ENCODE measurements at places on chromosomes 4 and X.
A peak's percentile ranks its signal among the peaks of the same experiment; 100 is the strongest.

- peak; percentile 5 for DNase-seq
Observed at GRCh38 chr4:111937368-111937767, 207.9 kb upstream of the FAM241A start.

- DNase-seq: no peak
Observed at GRCh38 chr4:123877551-123877950, 481.0 kb downstream of the SPRY1 start.

DNA sequence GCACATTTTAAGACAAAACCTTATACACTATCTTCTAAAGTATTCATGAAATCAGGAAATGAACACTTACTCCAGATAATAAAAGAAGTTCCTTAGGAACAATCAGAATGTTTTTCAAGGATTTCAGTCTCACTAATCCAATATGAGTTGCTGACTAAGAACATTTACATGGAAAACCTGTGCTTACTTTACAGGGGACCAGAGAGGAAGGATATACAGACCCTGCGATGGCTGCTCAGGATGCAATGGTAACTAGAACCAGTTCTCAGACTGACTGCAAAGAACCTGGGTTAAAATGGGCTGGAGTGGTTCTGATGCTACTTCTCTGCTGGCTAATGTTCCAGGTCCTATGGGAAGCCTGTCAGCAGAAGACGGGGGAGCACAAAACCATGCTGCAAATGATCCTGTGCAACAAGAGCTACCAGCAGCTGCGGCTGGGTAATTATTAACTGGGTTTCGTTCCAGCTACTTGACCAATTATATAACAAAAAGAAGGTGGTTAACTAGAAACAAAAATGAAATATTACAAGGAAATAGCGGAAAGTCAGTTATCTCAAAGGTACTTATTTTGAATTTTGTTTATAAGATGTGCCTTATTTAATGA lies 85.3 kb downstream of the ANXA10 start:
- no peak for DNase-seq

GRCh38 chr4:144185086-144185485 lies 44.6 kb upstream of the GYPA start:
- no peak for DNase-seq

- no peak for DNase-seq
Observed at GRCh38 chrX:15948318-15948660, 93.7 kb upstream of the AP1S2 start.

DNA sequence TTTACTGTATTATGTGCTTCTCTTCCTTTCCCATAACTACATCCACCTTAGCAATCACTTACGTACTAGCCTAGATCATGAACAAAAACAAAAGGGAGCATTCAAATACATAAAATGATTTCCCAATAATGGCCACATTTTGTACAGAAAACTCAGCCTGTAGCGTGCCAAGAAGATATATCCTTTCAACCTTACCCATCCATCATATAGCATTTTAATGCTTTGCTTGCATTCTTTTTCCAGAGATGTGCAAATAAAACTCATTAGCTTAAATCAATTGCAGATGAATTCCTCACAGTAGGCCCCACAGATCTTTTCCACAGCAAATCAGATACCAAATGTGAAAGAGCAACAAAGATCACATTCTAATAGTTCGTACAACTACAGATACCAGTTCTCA lies 20.8 kb downstream of the GRSF1 start:
- DNase-seq: no peak

GRCh38 chr4:149766135-149766534 lies 49.5 kb downstream of the IQCM start:
- no peak for DNase-seq

- no peak for DNase-seq
Observed at GRCh38 chr4:148495463-148495862, 53.2 kb upstream of the NR3C2 start.

DNA sequence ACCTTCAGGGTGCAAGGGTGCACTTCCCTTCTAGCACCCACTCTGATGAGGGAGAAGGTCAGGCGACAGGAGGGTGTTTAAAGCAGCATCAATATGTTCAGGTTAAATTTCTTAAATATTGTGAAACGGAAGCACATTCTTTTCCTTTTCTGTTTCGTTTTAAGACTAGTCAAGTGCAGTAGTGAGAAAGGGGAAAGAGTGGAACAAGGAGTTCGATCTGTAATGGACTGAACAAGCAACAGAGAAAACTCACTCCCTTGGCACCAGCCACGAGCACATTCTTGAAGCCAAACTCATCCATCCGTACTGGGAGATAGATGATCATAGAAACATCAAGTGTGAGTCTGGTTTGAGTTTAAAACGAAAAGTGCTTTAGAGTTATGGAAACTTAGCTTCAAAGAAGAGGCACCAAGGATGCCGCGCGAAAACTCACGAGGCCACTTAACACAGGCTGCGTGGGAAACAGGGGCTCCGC lies 815 bp downstream of the FAM53A start:
- peak; percentile 57 for DNase-seq

DNA sequence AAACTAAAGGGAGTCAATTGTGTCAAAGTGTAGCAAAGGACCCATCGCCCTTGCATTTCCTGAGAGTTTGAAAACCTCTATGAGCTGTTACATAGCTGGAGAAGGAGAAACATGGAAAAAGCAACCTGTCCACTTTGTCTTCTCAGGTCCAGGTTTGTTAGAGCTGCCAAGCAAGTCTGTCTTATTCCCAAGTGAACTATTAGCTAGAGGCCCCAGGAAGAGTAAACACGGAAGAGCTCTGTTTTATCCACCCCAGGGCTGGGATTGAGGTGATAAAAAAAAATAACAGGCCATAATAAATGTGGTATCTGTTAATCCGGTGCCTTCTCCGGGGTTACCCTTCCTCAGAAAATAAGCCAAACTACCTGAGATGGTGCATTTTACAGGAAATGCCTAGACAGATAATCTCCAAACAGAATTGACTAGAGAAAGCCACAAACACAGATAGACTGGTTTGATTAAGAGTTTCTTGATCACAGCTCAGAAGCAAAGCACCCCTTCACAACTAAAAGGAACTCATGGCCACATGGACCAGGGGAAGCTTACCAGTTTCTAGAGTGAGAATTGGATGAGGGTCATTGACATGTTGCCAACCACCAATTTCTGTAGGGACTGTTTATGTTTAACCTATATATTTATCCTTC lies 35.9 kb upstream of the RELL1 start:
- DNase-seq: no peak

DNA sequence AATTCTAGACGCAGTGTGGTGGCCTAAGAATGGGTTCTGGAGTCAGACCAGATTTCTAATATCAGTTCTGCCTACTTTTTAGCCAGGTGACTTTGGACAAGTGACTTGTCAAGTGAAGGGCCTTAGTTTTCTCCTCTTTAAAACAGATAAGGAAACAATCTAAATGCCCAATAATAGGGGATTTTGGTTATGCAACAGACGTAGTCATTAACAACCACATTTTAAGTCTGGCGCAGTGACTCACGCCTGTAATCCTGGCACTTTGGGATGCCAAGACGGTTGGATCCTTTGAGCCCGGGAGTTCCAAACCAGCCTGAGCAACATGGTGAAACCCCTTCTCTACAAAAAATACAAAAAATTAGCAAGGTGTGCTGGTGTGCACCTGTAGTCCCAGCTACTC lies 2.1 kb upstream of the ZMYM3 start:
- no peak for DNase-seq

DNA sequence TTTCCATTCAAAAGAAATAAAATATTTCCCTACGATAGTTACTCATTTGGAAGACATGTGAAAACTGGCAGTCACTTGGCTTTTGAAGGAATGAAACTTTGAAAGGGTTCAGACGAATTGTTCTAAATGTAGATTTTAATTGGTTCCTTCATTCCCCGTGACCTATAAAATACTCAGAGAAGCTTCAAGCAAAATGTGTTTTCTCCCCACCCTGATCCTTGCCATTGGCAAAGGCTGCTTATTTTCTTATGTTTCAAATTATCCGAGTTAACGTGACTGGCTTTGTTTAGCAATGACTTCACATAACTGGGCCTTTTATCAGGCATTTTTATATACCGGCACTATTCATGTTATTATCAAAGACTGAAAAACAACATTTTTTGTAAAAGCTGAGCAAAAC lies 204.1 kb upstream of the NEIL3 start:
- no peak for DNase-seq

DNA sequence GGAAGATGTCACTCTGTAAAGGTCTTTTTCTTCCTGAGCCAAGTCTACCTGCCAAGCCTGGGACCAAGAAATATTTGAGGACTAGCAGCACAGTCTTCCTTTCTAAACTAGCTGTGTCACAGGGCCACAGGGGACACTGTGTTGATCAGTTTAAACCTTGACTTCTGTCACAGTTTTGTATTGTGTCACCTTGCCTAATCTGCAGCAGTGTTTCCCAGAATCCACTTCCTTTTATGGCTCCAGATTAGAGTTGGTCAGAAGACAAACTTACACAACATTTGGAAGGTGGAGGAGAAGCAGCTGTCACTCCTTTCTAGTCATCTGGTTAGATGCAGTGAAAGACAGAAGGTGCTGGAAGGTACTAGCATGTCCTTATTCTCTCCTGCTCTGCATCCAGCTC lies 143.1 kb upstream of the BCOR start:
- DNase-seq: no peak

DNA sequence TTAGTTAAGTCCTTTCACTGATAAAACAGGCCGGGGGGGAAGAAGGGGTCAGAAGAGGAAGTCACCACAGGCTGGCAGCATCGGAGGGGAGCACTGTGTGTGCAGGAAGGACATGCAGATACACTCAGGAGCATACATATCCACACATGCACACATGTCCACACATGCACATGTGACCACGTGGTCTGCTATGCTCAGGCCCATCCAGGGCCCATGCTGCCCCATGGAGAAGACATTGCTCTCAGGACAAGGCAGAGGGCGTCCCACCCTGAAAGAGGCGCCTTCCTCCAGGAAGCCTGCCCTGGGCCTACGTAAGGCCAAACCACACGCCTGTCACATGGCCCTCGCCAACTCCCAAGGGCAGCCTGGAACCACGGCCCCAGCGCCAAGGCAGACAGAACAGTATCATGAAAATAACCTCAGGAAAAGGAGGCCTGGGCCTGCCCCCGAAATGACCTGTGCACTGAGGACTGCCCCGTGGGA lies 15.8 kb downstream of the WDR1 start:
- DNase-seq: no peak

DNA sequence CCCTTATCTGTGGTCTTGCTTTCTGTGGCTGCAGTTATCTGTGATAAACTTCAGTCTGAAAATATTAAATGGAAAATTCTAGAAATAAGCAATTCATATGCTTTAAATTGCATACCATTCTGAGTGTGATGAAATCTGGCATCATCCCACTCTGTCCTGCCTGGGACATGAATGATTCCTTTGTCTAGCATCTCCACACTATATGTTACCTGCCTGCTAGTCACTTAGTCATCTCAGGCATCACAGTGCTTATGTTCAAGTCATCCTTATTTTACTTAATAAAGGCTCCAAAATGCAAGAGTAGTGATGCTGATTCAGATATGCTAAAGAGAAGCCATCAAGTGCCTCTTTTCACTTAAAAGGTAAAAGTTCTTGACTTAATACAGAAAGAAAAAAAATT lies 14.3 kb upstream of the RAB9B start:
- no peak for DNase-seq

GRCh38 chr4:187814737-187815465 lies 180.7 kb upstream of the ZFP42 start:
- no peak for DNase-seq

GRCh38 chrX:78831523-78831922 lies 84.0 kb downstream of the LPAR4 start:
- no peak for DNase-seq

DNA sequence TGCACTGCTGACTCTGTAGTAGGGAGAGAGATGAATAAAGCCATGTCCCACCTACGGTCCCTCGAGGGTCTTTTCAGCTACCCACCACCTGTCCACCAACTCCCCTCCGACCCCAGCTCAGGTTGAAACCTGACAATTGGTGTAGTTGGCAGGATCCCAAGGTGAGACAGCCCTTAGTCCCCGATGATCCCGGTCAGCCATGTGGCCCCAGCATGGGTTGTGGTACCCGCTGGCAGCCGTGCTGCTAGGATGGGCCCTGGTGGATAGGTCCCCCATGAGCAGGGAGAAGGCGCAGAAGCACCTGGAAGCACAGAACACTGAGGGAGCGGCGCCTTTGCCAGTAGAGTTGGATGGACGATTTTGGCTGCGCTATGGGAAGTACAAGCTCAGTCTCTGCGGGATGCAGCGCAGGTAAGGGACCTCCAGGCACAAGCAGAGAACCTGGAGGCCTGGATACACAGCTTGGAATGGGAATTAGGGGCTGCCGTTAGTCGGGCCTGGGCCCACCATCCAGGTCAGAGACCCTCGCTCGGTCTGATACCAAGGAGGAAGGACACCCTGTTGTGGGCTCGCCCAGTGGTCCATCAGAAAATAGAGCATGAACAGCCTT lies 694.6 kb upstream of the AGA start:
- no peak for DNase-seq

DNA sequence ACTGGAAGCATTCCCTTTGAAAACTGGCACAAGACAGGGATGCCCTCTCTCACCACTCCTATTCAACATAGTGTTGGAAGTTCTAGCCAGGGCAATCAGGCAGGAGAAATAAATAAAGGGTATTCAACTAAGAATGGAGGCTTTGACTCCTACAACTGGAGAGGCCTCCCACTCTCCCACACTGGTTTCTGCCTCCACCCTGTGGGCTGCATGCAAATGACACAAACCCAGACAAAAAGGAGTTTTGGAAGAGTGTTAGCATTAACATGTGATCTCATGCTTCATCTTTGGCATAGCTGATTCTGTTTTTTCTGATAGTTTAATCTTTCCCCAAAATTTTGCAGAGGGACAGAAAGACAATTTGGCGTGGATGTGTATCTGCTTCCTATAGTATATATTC lies 80.8 kb upstream of the IQCM start:
- DNase-seq: no peak

DNA sequence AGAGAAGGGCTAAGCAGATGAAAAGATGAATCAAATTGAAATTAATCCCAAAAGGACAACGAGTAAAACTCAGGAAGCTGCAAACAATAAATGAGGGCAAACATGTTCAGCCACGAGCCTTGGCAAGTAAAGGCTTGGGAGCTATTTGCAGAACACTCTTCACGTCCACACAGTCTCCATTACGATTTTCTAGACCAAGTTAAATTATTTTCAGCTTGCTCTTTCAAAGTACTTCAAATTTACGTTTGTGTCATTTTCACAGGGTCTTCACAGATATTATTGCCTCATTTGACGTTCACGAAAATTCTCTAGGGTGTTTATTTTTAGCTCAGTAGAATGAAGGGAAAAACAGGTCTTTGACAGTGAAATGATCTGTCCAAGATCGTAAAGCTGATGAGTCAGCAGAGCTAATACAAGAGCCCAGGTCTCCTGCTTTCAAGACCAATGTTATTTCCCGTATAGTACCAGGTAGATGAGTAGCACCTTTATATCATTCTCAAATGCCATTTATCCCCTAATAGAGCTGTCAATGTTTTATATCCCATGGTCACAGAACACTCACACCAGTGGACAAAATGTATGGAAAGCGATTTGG lies 20.9 kb downstream of the KLB start:
- no peak for DNase-seq

- no peak for DNase-seq
Observed at GRCh38 chr4:17584521-17585213, 7.7 kb downstream of the LAP3 start.
